ENCODE measurements at places on chromosomes 6 and 20.
A peak's percentile ranks its signal among the peaks of the same experiment; 100 is the strongest.

- no peak for DNase-seq
Observed at GRCh38 chr20:4147319-4147718, 132.0 kb upstream of the RNF24 start.

DNA sequence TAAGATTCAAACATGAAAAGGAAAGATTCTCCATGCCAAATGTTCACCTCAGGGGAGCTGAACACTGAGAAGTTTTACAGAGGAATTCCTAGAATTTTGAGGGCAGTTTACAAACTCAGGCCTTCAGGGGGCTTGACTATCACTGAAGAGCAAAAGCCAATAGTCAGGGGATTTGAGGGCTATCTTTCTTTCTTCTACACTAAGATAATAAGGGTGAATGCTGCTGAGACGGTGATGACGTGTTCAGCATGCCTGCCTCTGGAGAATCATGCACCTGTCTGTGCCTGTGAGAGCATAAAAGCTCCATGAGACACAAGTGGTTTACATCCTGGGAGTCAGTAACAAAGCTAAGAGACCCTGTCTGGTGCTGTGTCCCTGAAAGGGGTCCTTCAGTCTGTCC is 1085.6 kb downstream of the KIF16B start:
- DNase-seq, result no peak

GRCh38 chr6:70838907-70839285 is 118.0 kb downstream of the B3GAT2 start:
- no peak for DNase-seq

DNA sequence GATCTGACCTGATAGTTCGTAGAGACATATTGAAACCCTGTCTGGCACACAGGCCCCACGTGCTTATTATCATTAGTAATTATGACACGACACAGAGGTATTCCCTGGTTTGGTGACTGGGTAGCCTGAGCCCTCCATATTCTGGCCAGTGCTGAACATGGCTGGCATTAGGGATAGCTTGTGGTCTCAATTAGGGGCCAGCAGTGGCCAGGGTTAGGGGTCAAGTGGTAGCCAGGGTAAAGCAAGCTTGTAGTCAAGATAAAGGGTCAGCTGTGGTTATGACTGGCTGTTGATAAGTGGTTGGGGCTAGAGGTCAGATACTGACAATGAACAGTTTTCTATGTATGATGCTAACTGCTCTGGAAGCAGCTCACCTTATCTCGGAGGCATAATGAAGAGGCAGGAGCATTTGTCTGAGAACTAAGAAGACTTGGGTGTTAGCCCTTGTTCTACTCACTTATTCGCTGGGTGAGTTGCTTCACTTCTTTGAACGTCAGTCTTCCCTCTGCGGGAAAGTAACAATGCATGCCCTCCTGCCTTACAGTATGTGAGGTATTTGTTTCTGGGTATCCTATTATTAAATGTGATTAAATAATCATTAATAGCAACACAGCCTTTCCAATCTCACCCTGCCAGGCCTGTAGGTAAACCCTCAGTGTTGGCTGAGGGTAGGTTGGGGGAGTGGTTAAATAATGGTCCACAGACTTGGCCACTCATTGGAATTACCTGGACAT is 66.7 kb downstream of the VEGFA start:
- no peak for DNase-seq

GRCh38 chr6:124694139-124694705 is 268.0 kb upstream of the RNF217 start:
- no peak for DNase-seq

DNA sequence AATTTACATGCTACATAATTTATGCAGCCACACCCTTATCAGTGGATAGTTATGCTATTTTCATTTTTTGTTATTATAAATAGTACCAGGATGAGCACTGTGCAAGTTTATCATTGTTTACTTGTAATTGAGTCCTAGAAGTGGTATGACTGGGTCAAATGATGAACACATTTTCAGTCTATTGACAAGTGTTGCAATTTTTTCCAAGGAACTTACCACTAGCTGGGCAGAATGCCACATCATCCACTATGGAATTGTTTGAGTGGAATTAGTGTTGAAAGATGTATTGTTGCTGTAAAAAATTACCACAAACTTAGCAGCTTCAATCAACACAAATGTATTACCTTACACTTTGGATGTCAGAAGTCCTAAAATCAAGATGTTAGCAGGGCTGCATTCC is 38.1 kb upstream of the OPN5 start:
- no peak for DNase-seq

- DNase-seq, result no peak
Observed at GRCh38 chr20:53399592-53400335, 193.9 kb downstream of the ZNF217 start.

GRCh38 chr6:33147807-33148666 is 44.2 kb downstream of the COL11A2 start:
- DNase-seq, result peak; percentile 41

- DNase-seq, result peak; percentile 88
Observed at GRCh38 chr20:478949-479429, 16.7 kb upstream of the TBC1D20 start.

- DNase-seq, result no peak
Observed at GRCh38 chr6:27889628-27890444, 22.4 kb downstream of the OR2B2 start.

DNA sequence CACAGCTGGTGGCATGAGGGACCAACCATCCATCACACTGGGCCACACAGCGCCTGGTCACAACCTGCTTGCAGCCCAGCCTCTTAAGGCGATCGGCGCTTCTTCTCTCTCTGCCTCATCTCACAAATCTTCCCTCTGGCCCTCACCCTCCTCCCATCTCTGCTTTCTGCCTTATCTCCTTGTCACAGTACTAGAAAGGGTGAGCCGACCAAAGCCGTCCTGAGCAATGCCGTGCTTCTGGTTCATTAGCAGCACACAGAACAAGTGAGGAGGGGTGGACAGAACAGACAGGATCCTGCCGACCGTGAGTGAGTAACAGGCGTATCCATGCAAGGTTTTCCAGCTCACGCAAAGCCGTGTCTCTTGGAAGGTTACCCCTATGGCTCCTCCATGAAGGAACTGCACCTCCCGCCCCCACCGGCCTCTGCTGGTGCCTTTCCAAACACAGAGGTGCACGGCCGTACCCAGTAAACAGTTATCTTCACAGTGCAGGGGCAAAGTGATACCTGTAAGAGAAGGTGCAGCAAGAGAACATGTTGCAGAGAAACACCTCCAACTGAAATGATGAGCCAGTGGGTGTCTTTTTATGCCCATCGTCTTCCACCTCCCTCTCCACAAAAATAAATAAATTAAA is 331.7 kb downstream of the FARS2 start:
- no peak for DNase-seq

DNA sequence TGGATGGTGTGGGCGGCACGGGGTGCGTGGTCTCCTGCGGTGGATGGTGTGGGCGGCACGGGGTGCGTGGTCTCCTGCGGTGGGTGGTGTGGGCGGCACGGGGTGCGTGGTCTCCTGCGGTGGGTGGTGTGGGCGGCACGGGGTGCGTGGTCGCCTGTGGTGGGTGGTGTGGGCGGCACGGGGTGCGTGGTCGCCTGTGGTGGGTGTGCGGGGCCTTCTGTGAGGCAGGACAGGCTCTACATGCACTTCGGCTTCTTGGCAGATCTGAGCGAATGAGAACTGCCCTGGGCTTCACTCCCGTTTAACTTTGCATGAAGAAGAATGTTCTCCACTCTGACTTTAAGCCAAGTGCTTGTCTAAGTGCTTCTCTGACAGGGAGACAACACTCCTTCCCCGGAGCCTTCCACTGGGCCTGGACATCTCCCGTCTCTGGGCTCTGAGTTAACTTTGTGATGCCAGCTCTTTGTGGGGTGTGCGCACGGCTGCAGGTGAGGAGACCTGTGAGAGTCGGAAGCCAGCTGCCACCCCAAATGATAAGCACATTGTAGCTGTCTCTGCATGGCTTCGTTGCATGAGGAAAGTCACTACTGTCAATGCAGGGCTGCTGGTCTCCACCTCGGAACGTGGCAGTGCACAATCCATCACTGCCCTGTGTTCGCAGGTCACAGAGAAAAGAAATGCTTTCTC is 244.8 kb downstream of the DLL1 start:
- no peak for DNase-seq

GRCh38 chr6:22727710-22728109 is 158.3 kb downstream of the HDGFL1 start:
- DNase-seq, result no peak

GRCh38 chr6:163457637-163458561 is 43.4 kb downstream of the QKI start:
- no peak for DNase-seq

DNA sequence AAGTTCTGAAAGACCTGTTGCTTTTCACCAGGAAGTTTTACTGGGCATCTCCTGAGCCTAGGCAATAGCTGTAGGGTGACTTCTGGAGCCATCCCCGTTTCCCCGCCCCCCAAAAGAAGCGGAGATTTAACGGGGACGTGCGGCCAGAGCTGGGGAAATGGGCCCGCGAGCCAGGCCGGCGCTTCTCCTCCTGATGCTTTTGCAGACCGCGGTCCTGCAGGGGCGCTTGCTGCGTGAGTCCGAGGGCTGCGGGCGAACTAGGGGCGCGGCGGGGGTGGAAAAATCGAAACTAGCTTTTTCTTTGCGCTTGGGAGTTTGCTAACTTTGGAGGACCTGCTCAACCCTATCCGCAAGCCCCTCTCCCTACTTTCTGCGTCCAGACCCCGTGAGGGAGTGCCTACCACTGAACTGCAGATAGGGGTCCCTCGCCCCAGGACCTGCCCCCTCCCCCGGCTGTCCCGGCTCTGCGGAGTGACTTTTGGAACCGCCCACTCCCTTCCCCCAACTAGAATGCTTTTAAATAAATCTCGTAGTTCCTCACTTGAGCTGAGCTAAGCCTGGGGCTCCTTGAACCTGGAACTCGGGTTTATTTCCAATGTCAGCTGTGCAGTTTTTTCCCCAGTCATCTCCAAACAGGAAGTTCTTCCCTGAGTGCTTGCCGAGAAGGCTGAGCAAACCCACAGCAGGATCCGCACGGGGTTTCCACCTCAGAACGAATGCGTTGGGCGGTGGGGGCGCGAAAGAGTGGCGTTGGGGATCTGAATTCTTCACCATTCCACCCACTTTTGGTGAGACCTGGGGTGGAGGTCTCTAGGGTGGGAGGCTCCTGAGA is at the start of gene HFE:
TSS of gene HFE (plus strand) at position 146 of the 832 bp plus-strand sequence. CDS start at position 158, 12 bp downstream.
- DNase-seq, result no peak

All from hematopoietic multipotent progenitor cell treated with erythropoietin and hydrocortisone succinate and interleukin-3 and kit ligand, for 17 days (in vitro differentiated cells).